ENCODE measurements at places on chromosomes 3 and 15.

- DNase-seq = no peak
These were observed 5.5 kb downstream of the SFMBT1 start for GRCh38 chr3:53040351-53040820.

DNA sequence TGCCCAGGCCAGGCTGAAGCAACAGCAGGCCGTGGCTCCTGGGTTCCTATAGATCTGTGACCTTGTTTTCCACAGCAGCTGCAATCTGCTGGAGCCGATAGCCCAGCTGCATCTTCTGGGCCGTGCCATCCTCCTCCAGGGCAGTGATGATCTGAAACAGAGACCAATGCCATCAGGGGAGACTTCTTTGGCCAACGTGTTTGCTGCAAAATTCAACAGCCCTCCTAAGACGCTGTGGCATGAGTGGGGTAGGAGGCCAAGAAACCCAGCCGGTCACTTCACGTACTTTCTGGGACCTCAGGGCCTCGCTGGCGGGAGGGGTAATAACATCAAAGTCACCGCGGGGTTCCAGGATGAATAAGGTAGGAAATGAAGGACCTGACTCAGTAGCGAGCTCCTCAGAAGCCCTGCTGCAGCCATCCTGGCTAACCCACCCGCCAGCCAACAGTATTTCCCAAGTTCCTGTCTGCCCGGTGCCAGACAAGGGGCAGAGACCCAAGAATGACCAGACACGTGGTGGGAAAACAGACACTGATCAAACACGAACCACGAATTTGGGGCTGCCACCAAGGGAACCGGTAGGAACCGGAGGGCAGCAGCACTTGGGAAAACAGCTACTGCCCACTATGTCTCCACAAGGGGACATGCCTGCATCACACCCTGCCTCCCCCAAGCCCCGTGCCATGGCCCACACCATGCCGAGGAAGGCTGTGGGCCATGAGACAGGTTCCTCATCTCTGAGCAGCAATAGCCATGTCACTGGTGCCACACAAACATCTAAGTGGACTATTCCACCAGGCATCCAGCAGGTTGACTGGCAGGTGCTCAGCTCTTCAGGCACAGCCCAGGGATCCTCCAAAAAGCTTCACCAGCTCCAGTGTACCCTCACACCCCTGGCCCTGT lies 25.2 kb downstream of the PLXNB1 start:
- no peak for DNase-seq

DNA sequence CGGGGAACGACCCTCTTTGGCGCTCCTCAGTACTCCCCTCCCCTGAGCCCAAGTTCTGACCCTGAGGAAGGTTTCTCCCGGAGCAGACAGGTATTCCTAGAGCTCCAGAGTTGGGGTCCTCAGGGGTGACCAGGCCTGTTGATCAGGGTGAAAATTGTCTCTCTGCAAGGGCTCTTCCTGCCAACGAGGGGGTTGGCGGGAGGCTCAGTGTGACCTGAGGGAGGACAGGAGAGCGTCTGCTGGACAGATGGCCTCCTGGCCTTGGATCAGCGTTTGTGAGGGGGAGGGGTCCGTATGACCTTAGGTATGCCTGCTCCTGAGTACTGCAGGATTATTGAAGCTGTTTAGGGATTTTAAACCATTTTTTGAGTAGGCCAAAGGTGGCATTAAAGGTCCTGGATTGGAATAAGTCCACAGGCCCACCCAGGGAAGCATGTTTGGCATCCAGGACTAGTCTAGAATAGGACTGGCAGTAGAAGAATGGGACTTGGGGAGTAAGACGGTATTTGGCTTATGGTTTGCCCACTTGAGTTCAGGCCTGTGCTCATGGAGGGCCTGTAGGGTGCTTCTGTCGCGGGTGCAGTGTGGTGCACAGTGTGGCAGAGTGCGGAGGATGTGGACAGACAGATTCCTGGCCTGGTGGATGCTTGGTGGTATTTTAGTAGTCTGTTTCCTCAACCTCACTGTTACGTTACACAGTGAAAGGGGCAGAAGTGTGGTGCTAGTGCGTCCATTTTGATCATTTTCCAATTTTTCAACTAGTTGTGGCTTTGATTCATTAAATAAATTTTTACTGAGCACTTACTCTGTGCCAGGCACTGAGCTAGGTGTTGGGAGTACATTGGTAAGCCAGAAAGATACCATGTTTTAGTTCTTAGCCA lies 959 bp downstream of the ZNF592 start:
- DNase-seq = peak; percentile 69

DNA sequence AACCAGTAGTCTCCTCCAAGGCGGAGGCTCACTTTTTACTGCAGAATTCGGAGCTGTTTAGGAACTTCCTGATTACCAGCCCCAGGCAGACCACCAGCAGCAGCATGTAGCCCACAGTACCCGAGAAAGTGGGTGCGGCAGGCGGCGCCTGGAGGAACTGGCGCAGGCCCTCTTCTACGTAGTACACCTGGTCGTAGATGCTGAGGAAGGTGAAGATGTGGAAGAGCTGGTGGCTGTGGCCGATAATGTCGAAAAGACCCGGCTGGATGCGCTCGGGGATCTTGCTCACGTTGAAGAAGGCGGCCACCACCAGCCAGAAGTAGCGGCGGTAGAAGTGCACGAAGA lies 1.3 kb downstream of the PAQR9 start:
- peak; percentile 47 for DNase-seq

DNA sequence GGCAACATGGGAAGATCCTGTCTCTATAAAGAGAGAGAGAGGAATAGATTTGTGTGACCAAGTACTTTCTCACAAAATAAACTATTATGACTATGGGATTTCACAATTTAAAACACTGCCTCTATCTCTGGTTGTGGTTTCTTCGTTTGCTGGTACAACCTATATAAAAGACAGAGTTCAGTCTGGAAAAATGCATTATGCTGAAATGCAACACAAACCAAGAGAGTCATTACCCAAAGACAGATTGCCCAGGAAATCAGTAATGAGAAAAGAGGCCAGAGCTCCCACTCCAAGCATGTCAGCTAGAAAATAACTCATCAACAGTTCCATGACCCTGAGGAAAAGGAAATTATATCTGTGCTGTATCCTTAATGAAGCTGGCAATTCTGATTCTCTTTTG lies 23.2 kb downstream of the GPR176 start:
- no peak for DNase-seq

DNA sequence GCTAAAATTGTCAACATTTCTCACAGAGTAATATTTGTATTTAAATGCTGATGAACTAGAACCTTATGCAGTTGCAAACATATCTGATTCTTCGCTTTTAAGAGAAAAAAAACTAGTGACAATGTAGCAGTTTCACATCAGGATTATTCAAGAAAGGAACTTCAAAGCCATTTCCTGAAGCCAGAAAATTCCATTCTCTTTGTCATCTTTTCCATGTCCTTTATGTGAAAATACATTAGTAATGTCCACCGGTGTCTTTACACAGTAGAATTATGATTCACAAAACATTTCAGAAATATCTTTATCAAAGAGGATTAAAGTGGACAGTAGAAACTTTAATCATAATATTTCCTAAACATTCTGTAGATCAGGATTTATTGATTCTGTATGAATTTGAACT lies 12.7 kb upstream of the LXN start:
- DNase-seq = no peak

GRCh38 chr15:92979011-92979701 lies 79.0 kb downstream of the CHD2 start:
- DNase-seq = no peak

GRCh38 chr3:169811631-169812331 lies 889 bp upstream of the LRRIQ4 start:
- DNase-seq = peak; percentile 71

- DNase-seq = no peak
These were observed 232.0 kb downstream of the KCNMB2 start for GRCh38 chr3:178768072-178768864.

GRCh38 chr3:88267847-88268246 lies 118.1 kb downstream of the C3orf38 start:
- no peak for DNase-seq

- DNase-seq = no peak
These were observed 8.8 kb upstream of the A4GNT start for GRCh38 chr3:138140940-138141339.

DNA sequence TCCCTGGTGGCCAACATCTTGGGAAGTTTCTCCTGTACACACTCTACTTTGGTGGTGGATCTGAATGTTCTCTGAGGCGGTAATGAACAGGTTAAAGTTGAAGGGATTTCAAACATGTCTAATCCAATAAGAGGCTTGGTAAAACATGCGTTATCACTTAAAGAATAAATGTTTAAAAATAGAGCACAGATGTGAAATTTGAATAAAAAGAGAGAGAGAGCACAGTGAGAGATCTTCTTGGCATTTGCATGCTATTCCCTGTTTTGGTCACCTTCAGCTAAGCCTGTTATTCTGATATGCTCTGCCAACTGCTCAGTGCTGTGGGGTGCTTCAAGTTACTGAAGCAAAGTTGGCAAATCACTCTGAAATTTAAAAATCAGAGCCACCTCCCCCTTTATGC lies 237.7 kb upstream of the WNT5A start:
- no peak for DNase-seq

DNA sequence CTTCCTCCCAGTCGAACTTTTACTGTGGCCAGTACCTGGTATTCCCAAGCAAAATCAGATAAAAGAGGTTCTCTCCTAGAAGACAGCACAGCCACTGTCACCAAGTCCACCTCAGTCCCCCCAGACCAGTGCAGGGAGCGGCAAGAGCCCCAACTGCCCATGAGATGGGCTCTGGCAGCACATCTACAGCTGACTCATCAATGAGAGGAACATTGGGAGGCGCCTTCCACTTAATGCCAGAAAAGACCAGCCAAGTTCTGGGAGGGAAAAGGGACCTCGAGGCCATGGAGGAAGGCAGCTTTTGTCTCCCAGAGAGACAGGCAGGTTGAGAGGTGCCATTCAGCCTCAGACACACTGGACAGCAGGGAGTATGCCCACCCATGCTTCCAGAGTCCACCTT lies 28.2 kb downstream of the POC1A start:
- DNase-seq = no peak

GRCh38 chr3:99929745-99930139 lies 112.1 kb downstream of the CMSS1 start:
- peak; percentile 15 for DNase-seq

DNA sequence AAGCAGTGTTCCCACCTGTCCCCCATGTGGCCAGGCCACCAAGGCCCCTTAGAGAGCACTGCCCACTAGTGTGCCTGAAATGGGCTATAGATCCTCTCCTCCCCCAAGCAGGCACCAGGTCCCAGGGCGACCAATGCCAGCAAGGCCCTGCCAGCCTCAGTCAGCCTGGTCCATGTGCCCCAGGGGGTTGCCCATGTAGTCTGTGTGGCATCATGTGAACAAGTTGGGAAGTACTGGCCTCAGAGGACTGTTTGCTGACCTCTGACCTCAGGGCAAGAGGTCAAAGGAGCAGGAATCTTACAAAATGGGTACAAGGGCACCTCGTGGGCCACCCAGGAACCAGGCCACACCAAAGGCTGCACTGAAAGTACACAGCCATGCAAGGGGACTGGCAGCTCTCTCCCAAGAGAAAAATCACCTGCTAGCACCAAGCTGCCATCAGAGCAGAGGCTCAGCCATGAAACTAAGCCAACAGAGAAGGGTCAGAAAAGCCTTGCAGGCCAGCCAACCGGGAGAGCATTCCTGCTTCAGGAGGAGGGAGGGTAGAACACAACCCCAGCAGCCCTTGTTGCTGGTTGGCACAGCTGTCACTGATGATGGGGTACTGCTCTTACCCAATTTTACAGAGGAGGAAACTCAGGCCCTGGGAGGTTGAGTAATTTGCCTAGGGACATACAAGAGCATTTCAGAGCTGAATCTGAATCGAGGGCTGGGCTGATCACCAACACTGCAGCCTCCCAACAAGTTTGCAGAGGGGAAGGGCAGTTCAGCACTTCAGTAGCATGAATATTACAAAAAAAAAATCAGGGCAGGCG lies 5.2 kb upstream of the FURIN start:
- DNase-seq = no peak

GRCh38 chr3:52782412-52783210 lies 5.2 kb downstream of the ITIH1 start:
- DNase-seq = no peak

- DNase-seq = no peak
These were observed 238.8 kb downstream of the RPLP1 start for GRCh38 chr15:69691307-69692015.

GRCh38 chr3:129614927-129615363 lies 8.5 kb upstream of the PLXND1 start:
- DNase-seq = peak; percentile 80

DNA sequence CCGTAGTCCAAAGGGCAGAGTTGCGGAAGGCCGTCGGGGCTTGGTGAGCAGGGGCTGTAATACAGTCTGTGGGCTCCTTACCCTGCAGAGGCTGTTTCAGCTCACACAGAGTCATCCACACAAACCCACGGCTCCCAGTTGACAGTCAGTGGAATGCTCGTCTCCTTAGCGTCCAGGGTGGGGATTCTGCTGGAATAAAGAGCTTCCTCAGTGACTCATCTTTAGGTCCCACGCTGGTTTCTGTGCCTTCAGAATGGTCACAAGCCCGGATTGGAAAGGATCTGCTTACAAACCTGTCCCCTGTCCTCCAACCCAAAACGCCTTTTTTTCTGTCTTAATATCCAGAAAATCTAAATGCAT lies 201.3 kb upstream of the TPM1 start:
- no peak for DNase-seq

DNA sequence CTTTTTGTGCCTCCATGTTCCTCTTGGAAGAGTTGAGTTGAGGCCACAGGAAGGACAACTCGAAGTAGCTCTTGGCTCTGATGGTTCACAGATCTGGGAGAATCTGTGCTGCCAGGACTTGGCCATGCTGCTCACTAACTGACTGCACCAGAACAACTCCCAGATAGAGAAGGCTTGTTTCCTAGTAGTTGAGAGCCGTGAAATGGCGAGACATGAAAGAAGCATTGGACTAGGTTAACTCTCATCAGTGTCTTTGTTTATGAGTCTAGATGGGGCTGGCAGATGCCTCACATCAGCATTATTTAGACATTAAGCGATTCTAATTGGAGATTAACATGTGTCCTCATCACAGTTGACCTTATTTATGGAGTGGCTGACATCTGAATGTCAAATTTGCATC lies 92.9 kb upstream of the AGBL1 start:
- DNase-seq = no peak

DNA sequence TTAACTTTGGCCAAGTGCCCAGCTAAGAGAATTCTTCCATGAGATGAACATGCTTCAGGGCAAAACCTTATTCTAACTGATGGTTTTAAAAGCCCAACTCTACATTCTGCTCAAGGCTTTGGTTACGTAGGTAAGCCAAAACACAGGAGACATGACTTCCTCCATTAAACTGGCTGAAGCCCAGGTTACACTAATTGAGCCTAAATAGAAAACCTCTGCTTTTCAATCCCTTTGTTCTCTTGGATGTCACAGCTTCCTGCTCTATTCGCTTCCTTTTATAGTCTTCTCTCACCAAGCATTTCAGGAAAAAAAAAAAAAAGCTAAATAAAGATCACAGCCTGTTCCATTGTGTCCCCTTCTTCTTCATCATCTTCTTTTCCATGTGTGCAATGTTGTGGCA lies 420.4 kb downstream of the TIGIT start:
- DNase-seq = no peak

- no peak for DNase-seq
These were observed 84.9 kb upstream of the TBL1XR1 start for GRCh38 chr3:177282119-177282655.

DNA sequence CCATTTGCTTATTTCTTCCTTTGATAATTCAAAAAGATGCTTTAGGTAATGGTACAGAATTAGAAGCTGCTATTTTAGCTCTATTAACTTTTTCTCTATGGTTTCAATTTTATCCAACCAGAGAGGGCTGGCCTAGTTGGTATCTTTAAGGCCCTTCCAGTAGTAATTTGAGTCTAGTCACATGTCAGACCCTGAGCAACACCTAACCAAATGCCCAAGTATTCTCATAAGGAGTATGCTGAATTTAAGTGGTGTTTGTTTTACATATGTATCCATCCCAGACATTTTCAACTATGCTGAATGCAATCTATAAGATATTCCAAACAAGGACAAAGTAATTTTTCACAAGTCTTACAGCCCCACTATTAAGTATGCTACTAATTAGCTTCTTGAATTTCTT lies 9.6 kb downstream of the DNAJC19 start:
- DNase-seq = no peak
